T-helper 2 cell (primary cell): ENCODE measurements at places on chromosomes 3 and 15.

GRCh38 chr3:111867889-111868426, 8.9 kb downstream of the PHLDB2 start:
- no peak for DNase-seq

DNA sequence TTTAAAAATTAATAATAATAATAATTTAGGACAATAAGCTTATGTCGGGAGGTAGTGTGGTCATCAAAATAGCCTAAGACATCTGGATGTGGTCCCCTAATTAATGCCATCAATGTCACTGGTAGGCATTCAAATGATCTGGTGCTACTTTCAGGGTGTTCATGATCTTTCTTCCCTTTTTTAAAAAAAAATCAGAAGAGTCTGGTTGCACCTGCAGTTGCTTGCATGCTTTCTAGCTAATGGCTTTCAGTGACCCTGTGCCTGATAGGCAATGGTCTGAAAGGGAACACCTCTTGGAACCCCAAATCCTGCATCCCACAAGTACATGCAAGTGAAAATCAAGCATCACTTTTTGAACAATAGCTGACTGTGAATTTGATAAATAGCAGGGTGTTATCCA, 64.1 kb upstream of the KBTBD8 start:
- DNase-seq: no peak

DNA sequence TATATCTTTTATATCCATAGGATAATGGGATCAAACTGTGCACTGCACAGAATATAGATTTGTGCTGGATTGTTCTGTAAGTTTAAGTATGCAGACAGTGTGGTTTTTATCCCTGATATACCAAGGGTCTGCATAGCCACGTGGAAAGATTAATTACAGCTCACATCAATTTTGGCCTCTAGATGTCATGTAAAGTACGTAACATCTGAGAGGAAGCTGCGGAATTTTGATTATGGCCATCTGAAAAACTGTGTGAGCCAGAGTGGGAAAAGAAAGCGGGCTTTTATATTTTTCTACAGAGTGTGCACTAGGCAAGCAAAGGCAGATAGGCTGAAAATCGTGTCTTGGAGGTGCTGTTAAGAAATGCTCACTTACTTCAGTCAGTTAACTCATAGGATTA, 562.7 kb downstream of the GBE1 start:
- DNase-seq: no peak

GRCh38 chr15:69082021-69082502, 67.6 kb downstream of the NOX5 start:
- DNase-seq: no peak

GRCh38 chr15:91706322-91707032, 147.0 kb upstream of the SLCO3A1 start:
- peak; percentile 86 for DNase-seq

DNA sequence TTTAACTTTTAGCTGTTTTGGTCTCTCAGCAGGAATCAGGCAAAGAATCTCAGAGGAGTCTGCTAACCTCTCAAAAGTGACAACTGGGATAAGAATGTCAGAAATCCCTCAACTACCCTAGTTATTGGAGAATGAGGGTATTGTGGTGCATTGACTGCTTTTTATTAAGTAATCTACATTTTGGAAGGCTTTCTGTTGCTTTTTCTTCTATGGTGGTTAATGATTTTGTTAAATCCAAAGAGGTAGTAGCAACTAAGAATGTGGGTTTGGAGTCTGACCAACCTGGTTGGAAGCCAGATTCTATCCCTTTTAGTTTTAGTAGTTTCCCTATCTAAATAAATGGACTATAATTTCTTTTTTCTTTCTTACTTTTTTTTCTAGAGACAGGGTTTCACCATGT, 94.7 kb upstream of the RNF7 start:
- no peak for DNase-seq

GRCh38 chr3:4756057-4756775, 223.0 kb upstream of the BHLHE40 start:
- DNase-seq: no peak

GRCh38 chr3:116517308-116517707, 72.0 kb upstream of the LSAMP start:
- DNase-seq: no peak

DNA sequence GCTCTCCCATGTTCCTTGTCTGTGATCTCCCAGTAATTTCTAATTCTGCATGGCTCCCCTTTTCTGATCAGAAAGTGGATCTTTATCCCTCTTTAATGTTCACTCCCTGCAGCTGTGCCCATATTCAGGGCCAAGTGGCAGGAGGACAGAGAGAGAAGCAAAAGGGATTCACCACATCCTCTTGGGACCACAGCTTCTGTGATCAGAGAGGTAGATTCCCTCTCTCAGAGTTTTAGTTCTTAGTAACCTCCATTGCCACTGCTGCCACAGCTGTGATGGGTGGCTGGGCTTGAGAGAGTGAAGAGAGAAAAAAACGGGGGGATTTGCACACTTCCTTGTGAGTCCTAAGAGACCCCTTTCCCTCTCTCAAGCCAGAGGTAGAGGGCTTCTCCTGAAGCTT, 49.2 kb downstream of the GLCE start:
- DNase-seq: peak; percentile 48
